Nucleus accumbens (tissue), 56 donors: ENCODE measurements at places on chromosomes 16 and 17.

DNA sequence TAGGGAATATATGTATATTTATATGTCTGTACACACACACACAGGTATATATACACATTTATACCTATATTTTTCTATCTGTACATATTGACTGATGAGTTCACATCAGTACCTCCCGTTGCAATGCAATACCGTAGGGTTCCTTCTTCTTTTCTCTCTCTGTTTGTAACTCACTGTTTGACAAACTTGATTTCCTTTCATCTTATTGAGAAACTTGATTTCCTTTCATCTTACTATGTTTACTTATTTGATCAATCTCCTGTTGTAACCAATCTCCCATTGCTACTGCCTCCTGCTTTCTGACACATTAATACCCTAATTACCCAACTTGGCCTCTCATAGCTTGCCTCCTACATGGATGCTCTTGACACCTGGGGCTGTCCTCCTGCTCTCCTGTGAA, 49.8 kb downstream of the NFAT5 start:
- DNase-seq = no peak

DNA sequence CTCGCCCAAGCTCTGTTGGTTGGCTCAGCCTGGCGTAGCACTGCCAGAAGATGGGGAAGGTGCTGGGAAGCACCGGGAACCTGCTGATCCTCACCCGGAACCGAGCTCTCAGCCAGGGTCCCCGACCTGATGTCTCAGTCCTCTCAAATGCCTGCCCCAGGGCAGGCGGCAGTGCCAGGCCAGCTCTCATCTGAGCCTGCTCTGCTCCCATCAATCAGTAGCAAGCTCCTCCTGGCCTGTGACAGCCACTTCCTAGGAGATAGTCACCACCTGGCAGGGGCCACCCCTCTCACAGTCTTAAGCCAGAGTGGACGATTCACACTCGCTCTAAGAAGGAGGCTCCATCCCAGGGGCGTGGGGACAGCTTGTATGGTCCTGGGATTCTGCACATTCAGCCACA, 62.0 kb downstream of the ENGASE start:
- DNase-seq = no peak

DNA sequence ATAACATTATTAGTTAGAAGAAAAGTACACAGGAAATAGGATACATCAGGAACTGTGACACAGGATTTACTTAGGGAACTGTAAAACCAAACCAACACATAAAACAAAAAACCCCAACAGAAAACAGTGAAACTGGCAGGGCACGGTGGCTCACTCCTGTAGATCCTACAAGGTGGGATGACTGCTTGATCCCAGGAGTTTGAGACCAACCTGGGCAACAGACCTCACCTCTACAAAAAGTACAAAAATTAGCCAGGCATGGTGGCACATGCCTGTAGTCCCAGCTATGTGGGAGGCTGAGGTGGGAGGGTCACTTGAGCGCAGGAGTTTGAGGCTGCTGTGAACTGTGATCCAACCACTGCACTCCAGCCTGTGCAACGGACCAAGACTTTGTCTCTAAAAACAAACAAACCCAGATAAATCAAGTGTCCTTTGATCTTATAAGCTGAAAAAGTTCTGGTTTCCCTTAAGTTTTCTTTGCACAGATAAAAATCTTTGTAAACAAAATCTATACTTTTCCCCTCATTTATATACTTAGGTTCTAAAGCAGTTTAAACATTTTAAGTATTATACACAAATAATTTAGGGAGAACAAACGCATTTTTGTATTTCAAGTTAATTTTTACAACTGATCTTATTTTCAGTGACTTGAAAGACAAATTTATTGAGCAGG, 111.5 kb upstream of the TOB1 start:
- no peak for DNase-seq

DNA sequence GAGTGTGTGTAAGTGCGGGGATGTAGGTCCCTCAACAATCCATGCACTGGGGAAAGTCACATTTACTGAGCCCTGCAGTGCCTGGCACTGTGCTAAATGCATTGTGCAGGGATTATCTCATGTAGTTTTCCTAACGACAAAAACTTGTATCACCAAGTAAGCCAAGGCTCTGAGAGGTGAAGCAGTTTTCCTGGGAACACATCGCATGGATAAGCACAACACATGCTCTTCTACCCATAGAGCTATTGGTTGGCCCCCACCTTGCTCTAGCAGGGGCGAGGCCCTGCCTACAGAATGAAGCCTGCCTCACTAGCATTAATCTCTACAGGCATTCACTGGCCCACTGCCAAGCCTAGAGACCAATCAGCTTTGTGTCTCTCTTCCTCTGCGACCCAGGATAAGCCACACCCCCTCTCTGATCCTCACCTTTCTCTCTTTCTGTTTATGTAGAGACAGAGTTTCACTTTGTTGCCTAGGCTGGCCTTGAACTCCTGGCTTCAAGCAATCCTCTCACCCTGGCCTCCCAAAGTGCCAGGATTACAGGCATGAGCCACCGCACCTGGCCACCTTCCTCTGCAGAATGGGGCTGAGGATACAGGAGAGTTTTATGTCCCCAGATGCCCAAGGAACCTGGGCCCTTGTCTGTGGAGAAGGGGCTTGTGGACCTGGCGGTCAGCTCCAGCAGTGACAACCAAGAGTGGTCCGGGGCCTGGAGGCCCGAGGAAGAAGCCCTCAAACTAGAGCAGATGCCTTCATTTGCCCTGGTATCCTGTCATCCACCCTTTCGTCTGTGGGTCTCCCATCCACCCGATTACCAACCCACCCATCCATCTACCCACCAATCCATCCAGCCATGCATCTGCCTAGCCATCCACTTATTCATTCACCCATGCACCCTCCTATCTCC, 12.8 kb downstream of the CDH16 start:
- DNase-seq = no peak

DNA sequence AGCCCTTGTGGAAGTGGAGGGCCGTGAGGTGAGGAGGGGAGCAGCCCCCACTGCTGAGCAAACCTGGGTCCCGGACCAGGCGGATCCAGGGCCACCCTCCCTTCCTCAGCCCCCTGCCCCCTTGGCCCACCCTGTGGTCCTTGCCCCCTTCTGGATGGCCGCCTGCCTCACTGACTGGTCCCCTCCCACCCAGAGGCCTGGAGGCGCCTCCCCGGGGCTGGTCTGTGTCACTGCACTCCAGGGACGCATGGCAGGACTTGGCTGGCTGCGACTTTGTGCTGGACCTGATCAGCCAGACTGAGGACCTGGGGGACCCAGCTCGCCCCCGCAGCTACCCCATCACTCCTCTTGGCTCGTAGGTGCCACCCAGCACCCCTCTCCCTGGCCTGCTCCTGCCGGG, 19.2 kb upstream of the SMIM5 start:
- DNase-seq = no peak

- DNase-seq = no peak
Measured at GRCh38 chr17:70857351-70857750, 688.0 kb downstream of the KCNJ2 start.

- no peak for DNase-seq
Measured at GRCh38 chr16:50635505-50636392, 45.4 kb downstream of the SNX20 start.

GRCh38 chr16:81417210-81417609, 27.4 kb upstream of the CMIP start:
- DNase-seq = no peak

DNA sequence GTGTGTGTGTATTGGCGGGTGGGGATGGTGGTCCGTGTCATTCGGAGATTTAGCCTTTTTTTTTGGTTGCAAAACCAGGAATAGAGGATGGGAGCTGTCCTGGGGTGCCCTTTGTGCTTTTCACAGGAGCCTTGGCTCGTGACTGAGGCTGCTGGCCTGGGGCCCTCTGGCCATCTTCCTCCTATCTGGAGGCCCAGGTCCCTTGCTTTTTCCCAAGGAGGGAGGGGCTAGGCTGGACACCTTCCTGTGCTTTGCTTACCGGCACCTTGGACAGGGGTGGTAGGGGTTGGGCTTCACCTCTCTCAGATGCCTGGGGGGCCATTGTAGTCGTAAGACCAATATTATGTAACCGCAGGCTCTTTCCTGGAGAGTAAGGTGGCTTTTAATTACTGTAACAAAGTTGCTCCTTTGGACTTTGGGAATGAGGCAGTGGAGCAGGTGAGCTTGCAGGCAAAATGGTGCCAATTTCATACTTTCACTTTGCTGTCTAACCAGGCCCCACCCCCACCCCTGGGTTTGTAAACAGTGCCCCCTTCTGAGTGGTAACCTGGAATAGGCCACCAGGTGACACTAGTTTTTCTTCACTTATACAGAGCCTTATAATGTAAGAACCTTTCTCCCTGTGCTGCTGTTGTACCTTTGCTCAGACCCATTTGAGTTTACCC, 1.2 kb downstream of the DYNLL2 start:
- DNase-seq = no peak

- DNase-seq = no peak
Measured at GRCh38 chr17:79840269-79840988, 1.2 kb upstream of the CBX4 start.

DNA sequence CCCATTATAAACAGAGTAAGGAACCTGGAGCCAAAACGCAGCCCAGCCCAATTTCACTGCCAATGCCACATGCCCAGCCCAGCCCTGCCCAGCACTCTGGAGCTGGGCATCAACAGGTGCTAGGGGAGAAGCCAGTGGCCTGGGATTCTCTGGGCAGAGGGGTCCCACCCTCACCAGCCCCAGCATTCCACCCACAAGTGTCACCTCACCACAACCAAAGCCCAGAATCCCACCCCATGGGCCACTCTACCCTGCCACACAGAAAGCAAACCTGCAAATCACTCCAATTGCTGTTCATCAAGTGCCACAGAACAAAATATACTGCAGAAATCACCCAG, 102.5 kb upstream of the CDH5 start:
- DNase-seq = no peak
